NCI-H524 (cell line): ENCODE measurements at places on chromosomes 3 and 15.

- no peak for DNase-seq
Measured at GRCh38 chr3:45832699-45833098, 9.2 kb downstream of the LZTFL1 start.

DNA sequence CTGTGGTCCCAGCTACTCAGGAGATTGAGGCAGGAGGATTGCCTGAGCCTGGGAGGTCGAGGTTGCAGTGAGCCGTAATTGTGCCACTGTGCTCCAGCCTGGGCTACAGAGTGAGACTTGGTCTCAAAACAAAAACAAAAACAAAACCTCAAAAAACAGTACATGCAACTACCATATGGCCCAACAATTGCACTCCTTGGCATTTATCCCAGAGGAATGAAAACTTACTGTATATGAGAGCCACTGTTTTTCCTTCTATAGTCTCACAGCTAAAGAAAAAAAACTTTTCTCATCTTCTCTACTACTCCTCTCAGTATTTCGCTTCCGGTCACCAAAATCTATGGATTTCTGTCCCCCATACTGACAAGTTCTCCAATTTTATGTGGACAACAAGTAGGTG is 84.3 kb downstream of the FLNB start:
- no peak for DNase-seq

DNA sequence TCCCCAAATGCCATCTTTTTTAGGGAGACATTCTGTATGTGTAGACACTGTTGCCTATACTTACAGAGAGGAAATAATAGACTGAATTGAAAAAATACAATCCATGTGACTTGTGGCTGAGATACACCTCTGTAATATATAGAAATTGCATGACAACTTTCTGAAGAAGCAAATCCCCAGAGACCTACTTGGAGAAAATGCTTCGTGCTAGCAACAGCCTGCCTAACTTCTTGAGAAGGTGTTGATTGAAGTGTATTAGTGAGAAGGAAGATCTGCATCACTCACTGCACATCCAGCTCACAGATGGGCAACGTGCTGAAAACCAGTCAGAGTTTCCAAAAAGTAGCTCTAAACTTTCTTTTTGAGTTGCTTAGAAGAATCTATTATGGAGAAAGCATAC is 404.1 kb downstream of the EPHB1 start:
- no peak for DNase-seq

GRCh38 chr15:43208052-43209002 is 12.5 kb downstream of the EPB42 start:
- DNase-seq: no peak

GRCh38 chr3:172626021-172626640 is 84.7 kb downstream of the NCEH1 start:
- no peak for DNase-seq

DNA sequence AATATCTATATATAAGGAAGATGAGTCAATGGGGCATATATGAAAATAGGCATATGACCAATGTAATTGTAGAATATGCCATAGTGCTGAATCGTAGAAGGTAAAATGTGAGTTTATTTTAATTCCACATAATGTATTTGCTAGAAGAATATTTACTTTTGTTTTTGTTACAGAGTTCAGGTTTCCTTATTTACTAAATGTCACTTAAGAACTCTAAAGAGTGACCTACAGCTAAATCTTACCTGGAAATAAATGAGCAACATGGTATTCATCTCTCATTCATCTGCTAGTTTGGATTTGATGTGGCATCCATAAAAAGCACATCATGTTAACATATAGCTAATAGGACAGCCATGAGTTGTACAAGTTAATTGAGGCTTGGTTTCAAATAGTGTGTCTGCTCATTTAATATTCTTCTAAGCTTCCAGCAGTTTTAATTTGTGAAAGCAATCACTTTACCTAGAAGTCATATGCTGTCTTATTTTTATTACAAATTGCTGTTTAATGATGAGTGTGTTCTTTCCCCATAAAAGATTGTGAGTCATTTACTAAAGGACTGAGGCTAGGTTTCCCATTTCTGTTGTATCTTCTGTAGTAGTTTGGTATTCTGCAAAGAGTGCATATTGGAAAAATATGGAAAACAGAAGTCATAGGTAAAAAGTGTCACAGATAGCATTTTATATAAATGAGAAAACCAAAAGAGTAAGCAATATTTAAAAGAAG is 222.1 kb upstream of the POU1F1 start:
- DNase-seq: no peak

- DNase-seq: no peak
Measured at GRCh38 chr3:100888881-100889280, 104.3 kb downstream of the ABI3BP start.

GRCh38 chr3:45795509-45795881 is 841 bp downstream of the SLC6A20 start:
- DNase-seq: peak; percentile 15

- peak; percentile 71 for DNase-seq
Measured at GRCh38 chr15:35289024-35289617, 204.0 kb upstream of the NANOGP8 start.

DNA sequence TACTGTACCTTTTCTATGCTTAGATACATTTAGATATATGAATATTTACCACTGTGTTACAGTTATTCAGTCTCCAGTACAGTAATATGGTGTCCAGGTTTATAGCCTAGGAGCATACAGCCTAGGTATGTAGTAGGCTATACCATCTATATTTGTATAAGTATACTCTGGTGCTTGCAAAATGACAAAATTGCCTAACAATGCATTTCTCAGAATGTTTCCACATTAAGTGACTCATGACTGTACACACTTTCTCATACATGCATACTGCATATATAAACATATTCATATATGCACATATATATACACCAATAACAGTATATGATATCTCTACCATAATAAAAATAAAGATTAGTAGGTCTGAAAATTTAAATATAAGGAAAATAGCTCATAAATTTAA is 169.3 kb downstream of the DPH6 start:
- DNase-seq: no peak

DNA sequence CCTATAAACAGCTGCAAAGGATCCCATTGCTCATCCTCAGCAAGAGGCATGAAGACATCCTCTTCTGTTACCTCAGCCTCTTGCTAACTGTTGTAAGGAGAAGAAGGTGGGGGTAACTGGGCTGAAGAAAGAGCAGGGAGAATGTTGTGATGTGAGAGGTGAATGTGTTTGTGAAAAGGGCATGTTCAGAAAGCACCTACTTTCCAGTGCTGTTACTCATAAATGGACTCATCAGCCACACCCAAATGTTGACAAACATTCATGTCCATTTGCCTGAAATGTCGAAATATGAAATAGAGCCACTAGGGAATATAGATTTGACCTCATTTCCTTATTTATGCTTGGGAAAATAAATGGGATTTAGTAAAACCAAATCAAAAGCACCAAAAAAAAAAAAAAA is 12.6 kb downstream of the SLC24A1 start:
- no peak for DNase-seq

DNA sequence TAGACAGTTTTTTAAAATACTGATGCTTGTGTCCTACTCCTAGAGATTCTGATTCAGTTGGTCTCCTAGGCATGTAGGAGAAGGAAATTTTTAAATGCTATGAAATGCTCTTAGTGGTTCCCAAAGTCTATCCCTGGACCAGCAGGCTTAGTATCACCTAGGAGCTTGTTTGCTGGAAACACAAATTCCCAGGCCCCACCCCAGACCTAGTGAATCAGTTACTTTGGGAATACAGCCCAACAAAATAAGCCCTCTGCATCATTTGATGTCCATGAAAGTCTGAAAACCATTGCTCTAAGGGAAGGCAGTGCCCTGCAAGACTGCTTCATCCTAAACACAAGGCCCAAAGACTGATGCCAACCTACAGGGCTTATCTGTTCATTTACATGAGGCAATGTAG is 36.3 kb downstream of the CCNL1 start:
- no peak for DNase-seq

GRCh38 chr15:93150910-93151881 is 62.2 kb upstream of the RGMA start:
- DNase-seq: no peak

GRCh38 chr3:78703944-78704343 is 1063.9 kb downstream of the ROBO1 start:
- DNase-seq: no peak

DNA sequence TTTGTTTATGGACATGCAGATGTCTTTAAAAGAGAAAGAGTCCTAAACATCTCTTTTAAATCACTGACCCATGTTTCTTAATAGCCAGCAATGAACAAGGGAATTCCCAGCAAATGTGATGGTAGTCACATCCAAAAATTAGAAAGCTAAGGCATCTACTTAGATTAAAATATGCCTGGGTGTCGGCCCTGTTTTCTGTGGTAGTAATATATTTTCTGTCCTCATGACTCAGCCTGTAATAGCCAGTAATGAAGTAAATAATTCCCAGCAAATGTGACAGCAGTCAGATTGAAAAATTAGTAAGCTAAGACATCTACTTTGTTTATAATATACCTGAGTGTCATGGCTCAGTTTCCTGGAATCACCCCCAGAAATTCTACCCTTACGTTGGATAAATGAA is 60.6 kb upstream of the MYRIP start:
- DNase-seq: no peak

- DNase-seq: no peak
Measured at GRCh38 chr3:70982700-70983140, 600.8 kb downstream of the FOXP1 start.

DNA sequence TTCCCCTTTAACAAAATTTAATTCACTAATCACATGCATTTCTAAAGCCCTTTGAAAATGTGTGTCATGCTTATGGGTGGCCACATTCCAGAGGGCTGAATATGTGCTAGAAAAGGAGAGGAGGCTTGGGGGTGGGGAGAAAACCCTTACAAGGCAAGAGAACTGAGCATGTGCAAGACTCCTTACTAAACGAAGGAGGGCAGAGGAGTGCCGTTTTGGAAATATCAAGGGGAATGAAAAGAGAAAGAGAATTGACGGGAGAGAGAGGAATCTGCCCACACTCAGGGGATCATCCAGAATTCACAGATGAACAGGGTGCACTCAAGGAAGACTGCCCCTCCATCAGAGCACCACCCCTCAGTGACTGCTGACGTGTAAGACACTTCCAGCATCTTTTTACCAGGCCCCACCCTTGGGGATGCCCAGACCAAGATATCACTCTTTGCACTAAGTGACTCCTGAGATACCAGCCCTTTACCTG is 37.9 kb upstream of the TSC22D2 start:
- DNase-seq: no peak

DNA sequence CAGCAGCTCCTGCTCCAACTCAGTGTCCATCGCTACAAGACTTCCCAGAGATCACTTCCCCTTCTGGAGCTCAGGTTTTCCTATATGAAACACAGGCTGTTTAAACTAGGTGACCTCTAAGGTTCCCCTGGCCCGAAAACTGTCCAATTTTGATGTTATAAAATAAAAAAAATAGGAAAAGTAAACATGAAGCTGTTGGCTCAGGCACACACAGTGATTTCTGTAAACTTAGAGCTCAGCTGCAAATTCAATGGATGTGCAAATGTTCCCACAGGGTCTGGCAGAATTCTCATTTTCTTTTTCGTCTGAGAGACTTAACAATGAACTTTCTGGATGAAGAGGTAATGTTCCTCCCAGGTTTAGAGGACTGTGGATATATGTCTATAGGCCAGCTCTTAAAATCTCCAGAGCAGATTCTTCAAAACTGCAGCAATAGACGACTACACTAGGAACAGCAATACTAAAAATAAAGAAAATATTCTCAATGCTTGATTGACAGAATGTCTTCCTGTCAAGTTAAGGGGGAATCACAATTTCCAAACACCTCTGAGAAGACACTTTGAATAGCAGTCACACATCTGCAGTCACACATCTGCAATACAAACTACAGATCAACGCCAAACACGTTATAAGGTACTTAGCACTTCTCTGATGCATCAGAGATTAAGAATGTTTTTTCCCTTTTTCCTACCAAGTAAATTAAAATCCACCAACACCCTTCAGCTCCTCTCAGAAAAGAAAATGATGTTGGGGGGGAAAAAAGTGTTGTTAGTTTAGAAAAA is 2.8 kb downstream of the NUP210 start:
- DNase-seq: no peak

- DNase-seq: no peak
Measured at GRCh38 chr3:176302271-176302670, 895.0 kb downstream of the TBL1XR1 start.

- DNase-seq: no peak
Measured at GRCh38 chr3:150370999-150371398, 37.1 kb upstream of the TSC22D2 start.

DNA sequence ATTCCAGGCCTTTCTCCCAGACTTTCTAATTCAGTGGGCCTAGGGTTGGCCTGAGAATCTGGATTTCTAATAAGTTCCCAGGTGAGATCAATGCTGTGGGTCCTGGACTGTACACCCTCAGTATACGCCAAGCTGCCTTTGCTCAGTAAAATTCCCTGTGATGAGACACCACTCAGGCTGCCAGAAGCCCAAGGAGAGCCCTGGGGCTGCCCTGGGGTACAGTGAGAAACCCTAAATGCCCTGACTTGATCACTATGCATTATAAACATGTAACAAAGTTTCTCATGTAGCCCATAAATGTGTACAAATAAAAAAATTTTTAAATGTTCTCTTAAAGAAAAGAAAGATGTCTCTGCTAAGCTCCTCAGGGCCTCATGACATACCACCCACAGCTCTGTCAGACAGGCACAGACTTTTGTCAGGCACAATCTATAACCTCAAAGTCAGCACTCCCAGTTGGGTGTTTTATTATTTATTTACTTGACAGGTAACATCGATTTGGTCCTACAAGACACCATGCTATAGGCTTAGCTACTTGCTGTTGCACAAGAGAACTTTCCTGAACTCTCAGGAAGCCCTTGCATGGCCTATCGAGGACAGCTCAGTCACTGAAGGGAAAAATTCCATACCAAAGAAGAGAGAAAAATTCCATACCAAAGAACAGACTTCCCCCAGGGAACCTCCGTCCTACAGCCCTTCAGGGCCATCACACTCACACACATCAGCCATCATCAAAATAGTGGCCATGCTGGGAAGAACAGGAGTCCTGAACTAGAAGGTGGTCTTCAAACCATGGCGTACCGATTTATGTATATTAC is 22.7 kb downstream of the LARP6 start:
- DNase-seq: no peak

DNA sequence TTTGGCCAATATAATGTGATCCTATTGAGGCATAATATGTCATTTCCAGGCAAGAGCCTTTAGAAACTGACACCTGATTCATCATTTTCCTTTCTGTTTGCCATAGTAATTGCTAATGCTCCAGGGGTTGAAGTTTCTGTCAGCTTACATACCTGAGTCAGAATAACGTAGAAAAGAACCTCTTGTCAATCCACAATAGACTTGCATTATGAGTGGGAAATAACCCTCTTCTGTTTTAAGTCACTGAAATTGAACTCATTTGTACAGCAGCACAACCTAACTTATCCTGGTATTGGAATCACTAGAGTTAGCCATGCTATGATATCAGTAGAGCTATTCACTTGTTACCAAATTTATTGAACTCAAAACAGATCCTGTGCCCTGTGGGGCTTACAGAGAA is 101.7 kb upstream of the TP63 start:
- DNase-seq: no peak

DNA sequence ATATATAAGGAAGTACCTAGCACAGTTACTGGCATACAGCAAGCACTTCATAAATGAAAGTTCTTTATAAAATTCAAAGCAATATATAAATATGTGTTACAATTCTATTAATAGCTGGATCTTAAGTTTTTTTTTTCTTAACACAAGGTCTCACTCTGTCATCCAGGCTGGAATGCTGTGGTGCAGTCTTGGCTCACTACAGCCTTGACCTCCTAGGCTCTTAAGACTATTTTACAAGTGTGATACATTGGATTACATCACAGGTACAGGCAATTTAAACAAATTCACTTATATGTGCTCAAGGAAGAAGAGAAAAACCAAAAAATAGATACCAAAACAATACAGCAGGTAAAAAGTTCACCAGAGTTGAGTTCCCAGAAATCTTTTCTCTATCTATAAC is 60.6 kb downstream of the ZNF280D start:
- DNase-seq: no peak
